ENCODE measurements at places on chromosomes 4 and X. TPM values are rescaled to one million over a fixed set of nuclear protein-coding genes. Genes with fewer than 3 reads are reported as not detected.

The MBTPS2 gene
- 13.3 TPM for total RNA-seq

The FANCB gene
- 0.67 TPM for total RNA-seq

The FGFR3 gene
- total RNA-seq = 3.2 TPM

DNA sequence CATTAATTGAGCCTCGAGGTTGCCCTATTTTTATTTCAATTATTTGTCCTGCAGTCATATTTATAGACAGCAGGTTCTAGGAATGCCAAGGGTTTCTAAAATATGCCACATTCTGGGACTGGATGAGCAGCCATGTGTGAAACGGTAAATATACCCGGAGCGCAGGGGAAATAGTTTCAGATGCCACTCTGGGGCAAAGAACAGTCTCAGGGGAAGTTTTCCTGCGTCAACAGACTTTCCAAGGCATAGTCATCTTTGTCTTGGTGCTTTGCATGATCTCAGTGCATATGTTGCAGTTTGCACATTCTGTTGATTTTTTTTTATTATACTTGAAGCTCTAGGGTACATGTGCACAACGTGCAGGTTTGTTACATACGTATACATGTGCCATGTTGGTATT lies 71.0 kb downstream of the GPAT3 start:
- DNase-seq = no peak

DNA sequence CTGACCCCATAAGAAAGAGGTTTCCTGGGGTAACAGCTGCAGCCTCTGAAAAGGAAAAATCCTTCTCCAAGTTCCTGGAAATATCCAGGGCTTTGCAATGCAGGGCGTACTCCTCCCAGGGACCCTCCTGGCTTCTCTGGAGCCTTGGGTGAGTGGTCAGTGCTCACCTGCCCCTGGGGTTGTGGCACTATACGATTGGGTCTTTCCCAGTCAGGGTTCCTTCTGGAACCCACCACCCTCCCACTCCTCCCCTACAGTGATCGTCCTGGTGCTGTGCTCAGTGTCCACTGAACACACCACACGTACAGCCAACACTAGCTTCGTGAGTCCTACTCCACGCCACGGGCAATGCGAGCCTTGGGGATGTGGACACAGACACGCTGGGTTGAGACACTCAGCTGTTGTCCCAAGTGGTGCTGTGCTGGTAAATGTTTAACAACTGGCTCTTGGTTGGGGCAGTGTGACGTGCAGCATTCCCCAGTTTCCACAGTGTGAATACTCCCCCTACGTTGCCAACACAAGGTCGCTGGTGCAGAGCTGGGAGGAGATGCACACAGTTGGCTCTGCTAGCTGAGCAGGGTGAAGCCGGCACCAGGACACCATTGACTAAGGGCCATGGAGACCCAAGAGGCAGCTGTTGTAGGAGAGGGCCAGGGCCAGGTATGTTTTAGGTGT lies 65.4 kb downstream of the HTRA3 start:
- no peak for DNase-seq

DNA sequence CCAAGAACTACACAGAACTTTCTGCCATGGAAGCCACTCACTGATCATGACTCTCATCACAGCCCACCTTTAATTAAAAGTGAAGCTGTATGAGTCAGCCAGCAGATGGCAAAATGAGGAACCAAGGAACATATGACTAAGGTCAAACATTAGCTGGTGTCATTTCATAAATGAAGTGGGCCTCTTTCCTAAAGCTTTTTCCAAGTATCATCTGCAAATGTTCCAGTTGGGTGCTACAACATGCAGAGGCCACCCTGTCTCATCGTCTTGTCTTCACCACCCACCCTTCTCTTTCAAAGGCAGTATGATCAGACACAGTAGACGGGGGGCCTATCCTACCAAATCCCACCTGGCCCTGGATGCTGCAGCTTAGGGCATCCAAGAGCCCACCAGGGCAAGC lies 9.2 kb upstream of the EOLA1 start:
- no peak for DNase-seq

- no peak for DNase-seq
Measured at GRCh38 chr4:187135878-187136277, 412.2 kb upstream of the FAT1 start.

DNA sequence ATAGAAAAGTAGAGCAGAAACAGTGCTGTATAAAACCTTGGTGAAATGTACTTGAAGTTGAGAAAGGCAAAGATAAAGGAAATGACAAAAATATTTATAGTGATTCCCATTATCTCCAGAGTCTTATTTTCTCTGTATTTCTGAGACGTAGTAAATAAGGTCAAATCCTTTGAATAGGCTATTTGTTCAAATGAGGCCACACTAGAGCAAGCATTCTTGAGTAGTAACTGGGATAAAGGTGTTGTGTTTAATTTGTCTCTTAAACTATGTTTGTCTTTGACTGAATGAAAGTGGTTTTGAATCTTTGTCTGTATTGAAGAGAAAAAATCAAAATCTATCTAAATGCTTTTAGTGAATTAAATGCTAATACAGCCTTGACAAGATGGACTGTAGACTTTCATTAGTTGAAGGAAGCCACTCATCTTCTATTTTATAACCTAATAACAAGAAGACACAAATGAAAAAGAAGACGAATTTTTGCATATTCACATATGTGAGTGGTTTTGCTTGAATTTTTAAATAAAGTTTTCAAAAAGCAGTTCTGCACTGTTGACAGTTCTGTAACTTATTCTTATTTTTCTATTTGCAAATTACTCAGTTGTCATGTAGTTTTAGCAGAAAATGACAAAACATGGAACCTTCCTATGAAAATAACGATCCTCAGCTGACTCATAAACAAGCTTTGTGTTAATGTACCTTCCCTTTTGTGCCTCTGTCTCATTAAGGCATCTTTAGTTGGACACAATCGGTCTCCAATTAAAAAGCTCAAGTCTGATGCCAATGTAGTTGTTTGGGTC lies 94.8 kb upstream of the PCDH18 start:
- no peak for DNase-seq

Data from kidney epithelial cell (primary cell).